Fibroblast of the aortic adventitia (primary cell): ENCODE measurements at places on chromosomes 7 and 10.

DNA sequence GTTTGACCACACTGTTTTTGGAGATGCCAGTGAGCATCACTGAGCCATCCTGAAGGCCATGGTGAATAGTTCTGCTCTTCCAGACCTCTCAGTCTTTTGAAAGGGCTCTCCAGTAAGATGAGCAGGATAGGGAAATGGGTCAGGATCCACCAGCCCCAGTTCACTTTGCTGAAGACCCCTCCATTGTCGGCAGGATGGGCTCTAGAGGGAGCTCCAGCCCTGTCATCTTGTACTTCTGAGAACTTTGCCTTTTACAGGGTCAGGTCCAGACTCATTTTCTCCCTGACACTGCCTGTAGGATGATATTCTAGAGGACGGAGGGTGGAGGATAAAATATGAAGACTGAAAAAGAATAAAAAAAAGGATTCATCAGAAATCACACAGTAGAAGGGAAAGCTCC, 13.1 kb downstream of the LHFPL3 start:
- no peak for DNase-seq

DNA sequence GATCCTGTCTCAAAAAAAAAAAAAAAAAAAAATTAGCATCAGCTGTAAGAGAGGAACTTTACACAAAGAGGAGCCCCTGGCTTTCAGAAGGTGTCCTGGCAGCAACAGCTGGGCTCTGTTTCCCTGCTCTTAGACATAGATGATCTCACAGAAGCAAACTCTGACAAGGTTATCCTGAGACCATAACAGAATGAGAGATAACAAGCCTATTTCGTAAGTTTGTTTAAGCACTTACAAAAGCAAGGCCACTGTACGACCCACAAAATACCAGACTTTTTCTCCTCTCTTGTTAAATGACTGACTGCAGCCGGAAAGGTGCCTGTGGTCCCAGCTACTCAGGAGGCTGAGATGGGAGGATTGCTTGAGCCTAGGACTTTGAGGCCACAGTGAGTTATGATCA, 33.3 kb upstream of the OTUD1 start:
- DNase-seq, result peak; percentile 71

- DNase-seq, result peak; percentile 62
These were observed 9.0 kb downstream of the FAS start for GRCh38 chr10:88999625-89000024.

GRCh38 chr7:144384071-144384470, 19.4 kb downstream of the NOBOX start:
- no peak for DNase-seq

DNA sequence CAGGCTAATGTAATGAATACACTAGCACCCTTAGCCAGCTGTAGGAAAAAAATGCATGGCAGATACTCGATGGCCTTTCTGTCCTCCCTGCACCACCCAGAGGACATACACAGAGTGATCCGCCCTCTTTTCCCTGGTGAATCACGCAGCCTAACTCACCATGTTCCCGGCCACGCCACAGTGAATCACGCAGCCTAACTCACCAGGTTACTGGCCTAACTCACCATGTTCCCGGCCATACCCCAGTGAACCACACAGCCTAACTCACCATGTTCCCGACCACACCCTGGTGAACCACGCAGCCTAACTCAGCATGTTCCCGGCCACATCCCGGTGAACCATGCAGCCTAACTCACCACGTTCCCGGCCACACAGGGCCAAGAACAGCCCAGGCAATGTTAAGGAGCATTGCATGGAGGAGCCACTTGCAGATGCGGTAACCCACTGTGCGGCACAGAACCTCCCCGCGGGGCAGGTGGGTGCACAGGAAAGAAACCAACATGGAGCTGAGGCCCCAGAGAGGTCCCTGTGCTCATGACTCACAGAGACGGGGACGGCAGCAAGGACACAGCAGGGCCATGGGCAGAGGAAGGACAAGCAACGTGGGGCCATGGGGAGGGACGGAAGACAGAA, 508.5 kb downstream of the DNAJB6 start:
- no peak for DNase-seq
